ENCODE measurements at places on chromosomes 3 and 15.

DNA sequence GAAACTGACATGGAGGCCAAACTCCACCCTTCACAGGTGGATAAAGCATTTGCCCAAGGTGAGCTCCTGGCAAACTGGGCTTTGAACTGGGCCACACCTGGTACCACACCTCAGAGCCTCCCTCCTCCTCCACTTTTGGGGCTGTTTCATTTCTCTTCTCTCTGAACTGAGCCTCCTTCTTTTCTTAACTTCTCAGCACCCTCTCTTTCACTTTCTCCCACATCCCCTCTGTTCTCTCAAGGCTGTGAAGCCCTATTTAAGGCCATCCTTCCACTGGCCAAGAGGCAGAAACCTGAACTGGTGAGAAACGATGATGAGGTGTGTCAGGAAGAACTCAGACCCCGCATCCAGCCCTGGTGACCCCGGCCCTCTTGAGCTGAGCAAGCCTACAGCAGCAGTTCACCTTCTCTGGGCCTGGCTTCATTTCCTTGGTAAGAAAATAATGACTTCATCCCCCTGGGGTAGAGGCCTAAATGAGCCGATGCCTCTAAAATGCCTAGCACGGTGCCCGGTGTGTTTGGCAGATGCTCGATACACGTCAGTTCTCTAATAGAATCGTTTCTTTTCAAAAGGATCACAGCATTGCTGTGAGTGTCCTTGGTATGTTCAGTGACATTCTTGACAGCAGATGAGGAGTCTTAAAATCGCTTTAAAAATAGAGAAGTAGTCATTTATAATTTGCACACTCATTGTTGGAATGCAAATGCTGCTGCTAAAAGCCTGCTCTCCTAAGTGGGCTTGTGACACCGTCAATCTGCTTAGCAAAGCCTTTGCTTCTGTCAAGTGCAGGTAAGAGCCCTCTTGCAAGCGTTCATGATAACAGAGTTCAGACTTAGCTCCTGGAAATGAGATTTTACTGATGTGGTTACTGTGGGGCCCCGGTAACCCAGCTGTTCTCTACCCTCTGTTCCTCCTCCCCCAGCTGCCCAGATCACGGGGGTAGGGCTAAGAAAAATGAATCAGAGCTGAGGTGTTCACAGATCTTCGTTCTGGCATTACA lies 97.7 kb upstream of the ATP2B2 start:
- no peak for DNase-seq

GRCh38 chr15:37125143-37125542 lies 24.8 kb upstream of the MEIS2 start:
- DNase-seq = peak; percentile 19

DNA sequence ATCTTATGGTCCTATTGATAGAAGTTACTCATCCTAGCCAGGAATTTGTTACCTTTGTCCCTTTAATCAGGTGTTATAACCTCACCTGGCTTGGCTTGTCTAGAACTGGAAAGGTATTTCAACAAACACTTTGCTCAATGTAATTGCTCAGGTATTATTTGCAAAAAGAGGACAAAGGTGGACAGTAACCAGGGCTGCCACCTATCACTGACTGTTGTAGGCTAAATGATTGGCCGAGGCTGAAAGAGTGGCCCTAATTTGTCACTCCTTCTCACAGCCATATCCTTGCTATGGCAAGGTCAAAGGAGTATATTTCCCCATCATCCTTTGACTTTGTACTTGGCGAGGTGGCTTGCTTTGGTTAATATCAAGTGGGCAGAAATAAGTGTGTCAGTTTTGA lies 2.7 kb upstream of the SELENOS start:
- no peak for DNase-seq

- no peak for DNase-seq
Observed at GRCh38 chr3:114730397-114730796, 416.7 kb downstream of the ZBTB20 start.

- DNase-seq = no peak
Observed at GRCh38 chr15:55989383-55989782, 4.0 kb downstream of the NEDD4 start.

DNA sequence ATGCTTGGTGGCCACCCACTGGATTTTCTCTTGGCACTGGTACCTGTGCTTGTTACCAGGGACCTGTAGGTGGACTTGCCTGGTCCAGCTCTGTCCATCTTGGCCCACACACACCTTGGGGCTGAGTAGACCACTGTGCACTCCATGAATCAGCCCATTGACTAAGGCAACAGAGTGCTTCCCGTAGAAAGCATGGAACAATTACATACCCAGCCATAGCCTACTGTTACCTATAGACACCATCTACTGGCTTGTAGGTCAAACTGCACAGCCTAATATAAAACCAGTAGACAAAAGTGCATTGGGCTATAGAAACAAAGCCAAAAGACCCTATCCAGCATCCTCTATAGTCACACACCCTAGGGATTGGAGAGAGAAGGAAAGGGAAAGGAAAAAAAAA lies 378.9 kb downstream of the OTOL1 start:
- DNase-seq = no peak

- DNase-seq = peak; percentile 32
Observed at GRCh38 chr3:9704347-9705322, 1.0 kb downstream of the CPNE9 start.

DNA sequence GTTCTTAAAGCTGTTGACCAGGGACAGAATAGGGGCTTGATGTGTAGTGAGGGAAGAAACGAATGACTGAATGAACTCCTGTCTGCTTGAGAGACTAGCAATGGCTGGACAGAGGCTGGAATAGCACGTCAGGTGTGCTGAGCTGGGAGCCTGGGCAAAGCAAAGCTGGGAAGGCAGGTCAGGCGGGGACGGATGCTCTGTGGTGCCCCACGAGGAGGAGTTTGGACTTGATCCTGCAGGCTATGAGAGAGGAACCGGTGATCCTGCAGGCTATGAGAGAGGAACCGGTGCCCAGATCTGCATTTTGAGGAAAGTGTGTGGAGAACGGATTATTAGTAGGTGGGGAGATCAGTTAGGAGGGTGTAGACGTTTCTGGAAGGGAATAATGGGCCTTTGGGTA lies 31.3 kb upstream of the PSTPIP1 start:
- no peak for DNase-seq

- no peak for DNase-seq
Observed at GRCh38 chr3:183099838-183100204, 525 bp upstream of the MCCC1 start.

GRCh38 chr15:64460724-64461720 lies 644 bp downstream of the ZNF609 start:
- DNase-seq = peak; percentile 84

GRCh38 chr15:36756707-36757106 lies 177.3 kb downstream of the CDIN1 start:
- DNase-seq = no peak

DNA sequence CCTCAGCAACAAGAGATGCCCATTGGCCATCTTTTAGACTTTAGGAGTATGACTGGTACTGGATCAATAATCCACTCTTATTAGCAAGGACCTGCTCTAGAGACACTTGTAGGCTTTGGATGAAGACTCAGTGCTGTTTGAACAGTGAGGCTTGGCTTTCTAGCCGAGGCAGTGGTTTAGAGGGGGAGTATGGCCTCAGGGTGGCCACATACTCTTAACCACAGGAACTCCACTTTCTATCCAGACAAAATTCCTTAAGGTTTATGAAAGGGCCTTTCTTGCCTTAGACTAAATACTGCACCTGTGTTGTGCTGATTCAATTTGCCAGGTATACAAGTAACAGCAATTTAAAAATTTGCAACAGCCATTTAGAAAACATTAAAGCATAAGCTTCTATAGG lies 1046.3 kb downstream of the DIPK2A start:
- DNase-seq = no peak

DNA sequence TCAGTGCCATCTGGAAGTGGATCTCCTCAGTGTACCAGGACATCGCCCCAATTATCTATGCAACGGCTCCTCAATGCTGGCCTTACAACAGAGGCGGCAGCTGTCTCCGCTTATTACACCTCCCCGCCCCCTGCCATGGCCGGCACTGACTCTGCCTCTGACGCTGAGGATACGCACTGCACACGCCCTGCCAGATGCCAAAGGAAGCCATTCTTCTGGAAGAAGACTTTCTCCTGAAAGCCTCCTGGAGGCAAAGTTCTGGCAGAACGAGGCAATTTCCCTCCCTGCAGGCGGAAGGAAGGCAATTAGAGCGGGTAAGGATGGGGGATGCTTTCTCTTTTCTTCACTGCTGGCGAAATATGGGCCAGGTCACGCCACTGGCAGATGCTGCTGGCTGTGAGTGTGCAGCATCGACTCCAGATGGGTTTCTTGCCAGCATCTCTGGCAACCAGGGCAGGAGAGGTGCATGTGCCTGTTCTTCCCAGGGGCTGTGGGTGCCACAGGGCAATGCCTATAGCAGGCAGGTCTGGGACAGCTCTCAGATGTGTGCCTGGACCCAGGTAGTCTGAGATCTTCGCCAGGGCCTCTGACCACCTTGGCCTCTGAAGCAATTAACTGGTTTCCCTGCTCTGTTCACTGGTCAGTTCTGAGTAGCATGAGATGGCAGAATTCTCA lies 62.2 kb upstream of the MRPS22 start:
- peak; percentile 77 for DNase-seq

GRCh38 chr15:74769463-74770025 lies 12.3 kb upstream of the CSK start:
- no peak for DNase-seq

GRCh38 chr3:153866901-153867300 lies 254.3 kb upstream of the ARHGEF26 start:
- no peak for DNase-seq

GRCh38 chr3:115513416-115513800 lies 109.9 kb upstream of the GAP43 start:
- no peak for DNase-seq

GRCh38 chr3:149765762-149766334 lies 13.6 kb upstream of the COMMD2 start:
- DNase-seq = peak; percentile 44

- DNase-seq = peak; percentile 39
Observed at GRCh38 chr3:139117136-139117675, 72.5 kb upstream of the PRR23C start.

DNA sequence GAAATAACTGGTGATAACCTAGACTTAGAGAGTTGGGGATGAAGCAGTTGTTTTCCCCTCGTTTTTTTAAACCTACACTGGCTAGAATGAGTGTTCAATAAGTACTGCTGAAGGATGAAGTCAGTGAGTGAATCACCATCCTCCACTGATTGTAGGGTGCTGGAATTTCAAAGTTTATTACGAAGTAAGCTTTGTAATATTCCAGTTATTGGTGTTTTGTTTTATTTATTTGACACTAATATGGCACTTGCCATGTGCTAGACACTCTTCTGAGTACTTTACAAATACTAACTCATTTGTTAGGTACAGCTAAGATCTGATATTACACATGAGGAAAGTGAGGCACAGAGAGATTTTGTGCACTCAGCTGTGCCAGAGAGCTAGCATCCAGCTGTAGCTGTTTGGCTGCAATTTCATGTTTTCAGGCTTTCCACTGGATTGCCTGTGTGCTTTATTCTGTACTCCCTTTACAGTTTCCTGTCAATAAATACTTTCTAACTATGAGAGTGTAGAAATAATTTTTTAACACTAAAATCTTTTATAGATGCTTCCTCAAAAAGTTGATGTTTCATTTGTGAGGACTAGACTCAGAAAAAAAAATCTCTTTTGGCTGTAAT lies 5.8 kb downstream of the MAP2K5 start:
- DNase-seq = peak; percentile 60

DNA sequence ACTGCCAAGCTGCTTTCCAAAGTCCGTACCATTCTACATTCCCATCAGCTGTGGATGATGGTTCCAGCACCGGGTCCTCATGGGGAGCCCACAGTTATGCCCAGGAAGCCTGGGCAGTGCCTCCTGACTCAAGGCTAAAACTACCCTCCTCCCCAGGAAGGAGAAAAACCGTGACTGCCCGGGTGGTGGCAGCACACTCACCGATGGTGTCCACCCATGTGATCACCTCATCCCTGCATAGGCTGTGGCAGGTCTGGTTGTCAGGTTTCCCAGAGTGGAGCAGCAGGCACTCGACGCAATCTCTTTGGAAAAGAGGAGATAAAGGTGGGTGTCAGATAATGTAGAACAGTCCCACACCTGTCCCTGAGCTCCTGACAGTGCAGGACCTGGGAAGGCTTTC lies 38.6 kb downstream of the UMPS start:
- peak; percentile 17 for DNase-seq

DNA sequence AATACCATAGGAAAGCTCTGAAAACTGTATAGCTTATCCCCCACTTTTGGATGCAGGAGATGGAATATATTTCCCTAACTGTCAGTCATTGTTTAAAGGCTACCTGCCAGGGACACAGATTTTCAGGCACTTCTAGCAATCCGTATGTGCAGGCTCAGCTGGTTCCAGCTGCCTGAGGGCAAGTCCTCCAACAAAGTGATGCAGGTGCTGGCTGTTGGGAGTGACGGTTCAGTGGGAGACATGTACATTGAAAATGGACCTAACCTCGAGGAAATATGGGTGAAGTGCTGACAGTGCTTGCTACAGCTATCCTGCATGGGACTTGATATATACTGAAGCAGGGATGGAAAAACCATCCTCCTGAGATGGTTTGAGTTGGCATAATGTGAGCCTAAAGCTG lies 153.1 kb upstream of the GAP43 start:
- DNase-seq = no peak

- peak; percentile 56 for DNase-seq
Observed at GRCh38 chr15:42035435-42035761, 14.6 kb upstream of the PLA2G4E start.

DNA sequence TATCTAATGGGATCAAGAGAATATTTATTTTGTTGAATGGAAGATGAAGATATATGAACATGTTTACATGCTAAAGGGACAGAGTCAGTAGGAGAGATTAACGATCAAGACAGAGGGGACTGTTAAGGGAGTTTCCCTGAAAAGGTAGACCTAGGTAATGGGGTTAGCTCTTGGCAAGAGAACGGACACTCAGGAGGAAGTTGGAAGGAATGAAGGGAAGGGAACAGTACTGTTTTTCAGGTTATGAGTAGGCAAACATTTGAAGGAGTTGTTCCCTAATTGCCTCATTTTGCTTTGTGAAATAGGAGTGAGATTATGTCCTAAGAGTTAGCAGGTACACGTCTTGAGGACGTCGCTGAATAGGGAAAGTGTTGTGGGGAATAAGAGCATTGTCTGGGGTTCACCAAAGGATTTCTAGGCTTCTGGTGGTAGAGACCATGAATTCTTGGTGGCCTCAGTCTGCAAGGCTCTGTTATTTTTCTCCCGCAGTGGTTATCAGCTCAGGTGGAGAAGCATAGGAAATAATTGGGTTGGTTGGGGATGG lies 41.3 kb downstream of the PDE8A start:
- DNase-seq = no peak

- DNase-seq = no peak
Observed at GRCh38 chr3:171401432-171401831, 58.8 kb downstream of the TNIK start.

GRCh38 chr15:91021516-91022074 lies 799 bp downstream of the VPS33B start:
- peak; percentile 49 for DNase-seq

- no peak for DNase-seq
Observed at GRCh38 chr3:50994537-50994936, 319.8 kb downstream of the DOCK3 start.
